NCI-H187 treated with DMSO at 0.1 percent for 48 hours (cell line): ENCODE measurements at places on chromosomes 7 and 10.

DNA sequence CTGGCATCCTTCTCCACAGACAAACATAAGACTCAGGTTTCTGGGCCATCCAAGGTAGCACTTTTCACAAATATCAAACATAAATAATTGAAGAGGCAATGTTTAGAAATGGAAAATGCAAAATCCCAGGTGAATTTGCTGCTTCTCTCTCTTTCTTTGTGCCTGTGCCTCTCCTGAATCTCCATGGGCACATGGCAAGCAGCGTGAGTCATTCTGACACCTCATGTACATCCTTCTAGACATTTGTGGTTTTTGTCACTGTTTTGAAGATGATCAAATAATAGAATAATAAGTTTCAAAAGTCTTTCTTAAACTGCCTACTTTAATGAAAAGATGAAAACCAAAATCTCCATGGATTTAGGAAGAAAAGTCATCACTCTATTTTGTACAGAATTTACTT is 60.3 kb upstream of the RAB11FIP2 start:
- no peak for DNase-seq

GRCh38 chr7:6385110-6385781 is 62.5 kb downstream of the DAGLB start:
- DNase-seq, result no peak

- DNase-seq, result no peak
Measured at GRCh38 chr10:122510736-122511135, 49.4 kb downstream of the HTRA1 start.

DNA sequence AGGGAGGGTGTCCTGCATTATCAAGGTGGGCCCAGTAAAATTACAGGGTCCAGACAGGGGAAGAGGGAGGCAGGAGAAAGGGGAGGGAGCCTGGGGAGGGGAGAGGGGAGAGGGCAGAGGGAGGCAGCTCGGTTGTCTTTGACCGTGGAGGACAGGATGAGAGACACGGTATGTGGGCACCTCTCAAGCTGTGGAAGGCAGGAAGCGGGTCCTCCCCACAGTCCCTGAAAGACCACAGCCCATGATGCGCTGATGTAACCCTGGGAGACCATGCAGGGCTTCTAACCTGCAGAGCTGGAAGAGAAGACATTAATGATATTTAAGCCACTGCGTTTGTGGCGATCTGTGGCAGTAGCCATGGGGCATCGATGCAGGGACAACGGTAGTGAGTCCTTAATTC is 27.2 kb upstream of the MNX1 start:
- DNase-seq, result no peak
